ENCODE measurements at places on chromosomes 4 and X. TPM values are rescaled to one million over a fixed set of nuclear protein-coding genes. Genes with fewer than 3 reads are reported as not detected.

Gene ZCCHC12
- total RNA-seq = 0.25 TPM

Gene SHROOM2
- total RNA-seq = 0.86 TPM

Gene FATE1
- total RNA-seq = not detected

Gene KLF8
- total RNA-seq = 0.02 TPM

Gene ZNF185
- 7.5 TPM for total RNA-seq

Gene LIMCH1
- 50.7 TPM for total RNA-seq

Gene SHOX
- total RNA-seq = not detected

Gene NOCT
- 8.5 TPM for total RNA-seq

Gene WDR17
- total RNA-seq = 2.0 TPM

Gene QRFPR
- total RNA-seq = not detected

Gene PLAC1
- 0.68 TPM for total RNA-seq

Gene MAP7D2
- 6.6 TPM for total RNA-seq

Gene VSIG4
- total RNA-seq = not detected

Gene ANXA5
- total RNA-seq = 513 TPM

Gene APOOL
- total RNA-seq = 9.8 TPM

Gene TMEM154
- 0.02 TPM for total RNA-seq

Gene CT45A5
- not detected for total RNA-seq

Gene TCEAL2
- not detected for total RNA-seq

Gene CYLC1
- total RNA-seq = not detected

Gene EFHC2
- 0.38 TPM for total RNA-seq

All from A549 treated with Hydrocortisone at 1 μM for 4 hours (cell line).